NCI-H69 (cell line): ENCODE measurements at places on chromosomes 2 and 18.

DNA sequence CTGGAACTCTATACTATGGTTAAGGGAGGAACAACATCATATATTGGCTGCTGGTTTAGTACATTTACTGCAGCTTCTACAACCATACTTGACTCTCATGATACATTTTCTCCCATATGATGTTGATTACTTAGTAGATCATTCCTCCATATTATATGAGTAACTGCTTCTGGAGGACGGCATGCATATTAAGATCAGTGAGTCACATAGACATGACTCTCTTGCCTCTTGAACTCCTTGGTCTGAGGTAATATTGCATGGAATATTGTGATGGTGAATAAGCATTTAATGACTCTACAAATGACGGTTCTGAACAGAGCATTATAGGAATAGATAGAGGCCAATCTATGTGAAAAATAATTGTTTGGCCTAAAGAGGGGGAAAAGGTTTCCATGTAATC, 418.8 kb upstream of the SPHKAP start:
- no peak for DNase-seq

- no peak for DNase-seq
Measured at GRCh38 chr18:56168049-56168781, 470.2 kb downstream of the TXNL1 start.

- DNase-seq, result peak; percentile 79
Measured at GRCh38 chr2:199602271-199602895, 144.6 kb upstream of the SATB2 start.

GRCh38 chr2:177894546-177894945, 178.0 kb downstream of the PDE11A start:
- no peak for DNase-seq

GRCh38 chr2:173962031-173962430, 3.1 kb downstream of the SP3 start:
- DNase-seq, result peak; percentile 12

GRCh38 chr2:202122163-202122540, 49.1 kb downstream of the KIAA2012 start:
- no peak for DNase-seq

GRCh38 chr2:208142240-208142924, 3.6 kb downstream of the CRYGB start:
- peak; percentile 90 for DNase-seq

- DNase-seq, result no peak
Measured at GRCh38 chr18:49731860-49732311, 81.4 kb downstream of the ACAA2 start.

DNA sequence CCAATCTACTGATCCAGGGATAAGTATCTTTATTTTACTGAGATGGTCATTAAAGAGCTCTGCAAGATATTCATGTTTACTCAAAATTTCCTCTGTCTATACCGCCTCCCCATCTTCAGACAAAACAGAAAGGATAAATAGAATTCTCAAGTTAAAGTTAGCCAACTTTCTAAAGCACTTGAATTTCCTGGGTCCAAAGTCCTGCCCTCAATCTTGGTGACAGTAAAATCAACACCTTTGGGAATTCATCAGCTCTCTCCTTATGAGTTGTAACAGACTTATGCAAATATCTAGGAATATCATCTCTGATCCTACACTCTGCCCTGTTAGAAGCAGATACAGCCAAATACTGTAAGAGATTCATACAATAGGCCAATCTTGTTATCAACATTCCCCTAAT, 122.5 kb upstream of the HAAO start:
- DNase-seq, result no peak

DNA sequence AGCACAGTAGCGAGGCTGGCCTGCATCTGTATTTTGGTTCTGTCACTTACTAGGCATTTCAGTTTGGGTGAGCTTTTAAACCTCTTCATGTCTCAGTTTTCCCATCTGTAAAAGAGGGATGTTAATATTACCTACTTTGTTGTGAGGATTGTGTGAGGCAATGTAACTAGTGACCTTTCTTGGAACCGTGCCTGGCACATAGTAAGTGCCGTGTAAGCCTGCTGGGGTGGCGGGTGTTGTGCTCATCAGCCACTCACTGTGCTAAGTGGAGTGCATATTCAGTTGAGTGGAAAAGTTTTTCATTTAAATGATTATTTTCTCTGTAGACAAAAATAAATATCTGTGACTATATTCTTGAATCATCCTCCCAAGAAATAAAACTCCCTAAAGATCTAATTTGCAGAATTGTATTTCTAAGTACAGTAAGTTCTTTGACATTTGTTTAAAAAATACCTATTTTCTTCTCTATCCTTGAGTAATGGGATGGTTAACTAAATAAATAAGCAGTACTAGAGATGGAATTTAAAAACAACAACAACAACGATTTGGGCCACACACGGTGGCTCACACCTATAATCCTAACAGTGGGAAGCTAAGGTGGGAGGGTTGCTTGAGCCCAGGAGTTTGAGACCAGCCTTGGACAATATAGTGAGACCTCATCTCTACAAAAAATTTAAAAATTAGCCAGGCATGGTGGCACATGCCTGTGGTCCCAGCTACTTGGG, 56.7 kb downstream of the MALT1 start:
- DNase-seq, result peak; percentile 39

DNA sequence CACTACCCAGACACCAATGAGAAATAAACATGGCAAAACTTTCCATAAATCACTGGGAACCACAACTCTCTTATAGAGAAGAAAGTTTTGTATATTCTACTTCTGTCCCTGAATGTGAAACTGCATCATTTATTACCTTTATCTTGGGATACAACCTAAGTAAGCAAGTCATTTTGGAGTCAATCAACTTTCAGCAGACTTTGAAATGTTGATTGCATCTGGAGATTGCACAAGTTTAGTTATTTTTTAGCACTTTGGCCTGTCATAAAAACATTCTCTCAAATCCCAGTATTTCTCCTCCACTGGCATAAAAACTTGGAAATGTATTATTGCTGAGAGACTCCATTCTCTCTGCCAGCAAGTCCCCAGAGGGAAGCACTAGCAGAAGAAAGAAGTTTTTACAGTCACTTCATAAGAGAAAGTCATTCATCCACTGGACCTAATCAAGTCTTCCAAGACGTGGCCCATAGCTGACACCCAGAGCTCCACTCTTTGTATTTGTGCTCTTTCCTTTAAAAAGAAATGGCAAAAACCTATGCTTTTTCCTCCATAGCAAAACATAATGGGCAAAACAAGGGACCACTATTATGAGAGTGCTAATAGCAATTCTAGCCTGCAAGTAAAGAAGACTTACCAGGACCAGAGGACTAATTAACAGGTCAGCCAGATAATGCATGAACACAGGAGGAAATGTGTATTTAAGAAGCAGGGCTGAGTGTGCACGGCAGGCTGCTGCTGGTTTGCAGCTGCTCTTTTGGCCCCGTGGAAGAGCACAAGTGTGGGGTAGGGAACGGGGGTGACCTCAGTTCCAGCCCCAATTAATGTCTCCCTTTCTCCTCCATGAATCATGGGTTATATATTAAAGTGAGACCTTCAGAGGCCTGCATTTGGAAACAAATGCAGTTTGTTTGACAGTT, 171.5 kb downstream of the INO80D start:
- DNase-seq, result peak; percentile 89

DNA sequence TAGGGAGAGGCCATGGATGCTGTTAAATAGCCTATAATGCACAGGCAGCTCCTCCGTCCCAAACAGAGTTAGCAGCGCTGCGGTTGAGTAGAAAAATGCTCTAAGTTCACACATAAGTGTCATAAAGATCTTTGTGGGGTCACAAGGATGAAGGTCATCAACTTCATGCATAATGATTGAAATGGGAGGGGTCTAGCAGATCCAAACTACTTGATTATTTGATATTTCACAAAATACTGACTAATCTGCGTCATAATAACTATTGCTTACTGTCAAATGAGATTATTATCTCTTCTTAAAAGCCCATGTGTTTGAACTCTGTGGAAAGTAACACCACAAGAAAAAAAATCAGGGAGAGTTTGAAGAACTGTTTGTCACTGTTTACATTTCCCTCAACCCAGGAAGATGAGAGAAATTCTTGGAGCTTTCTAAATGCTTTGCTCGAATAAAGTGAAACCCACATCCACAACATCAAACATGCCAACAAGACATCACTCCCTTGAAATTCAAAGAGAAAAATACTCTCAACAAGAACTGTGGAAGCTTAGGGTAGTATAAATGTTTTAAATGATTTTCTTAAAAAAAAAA, 50.5 kb upstream of the CREB1 start:
- no peak for DNase-seq

- DNase-seq, result no peak
Measured at GRCh38 chr2:74551942-74552913, 1.5 kb downstream of the LOXL3 start.

GRCh38 chr2:202564226-202564625, 70.5 kb upstream of the FAM117B start:
- no peak for DNase-seq

GRCh38 chr2:69223759-69224511, 163.1 kb downstream of the GFPT1 start:
- peak; percentile 28 for DNase-seq

- DNase-seq, result no peak
Measured at GRCh38 chr2:145166731-145167302, 646.9 kb upstream of the ZEB2 start.

DNA sequence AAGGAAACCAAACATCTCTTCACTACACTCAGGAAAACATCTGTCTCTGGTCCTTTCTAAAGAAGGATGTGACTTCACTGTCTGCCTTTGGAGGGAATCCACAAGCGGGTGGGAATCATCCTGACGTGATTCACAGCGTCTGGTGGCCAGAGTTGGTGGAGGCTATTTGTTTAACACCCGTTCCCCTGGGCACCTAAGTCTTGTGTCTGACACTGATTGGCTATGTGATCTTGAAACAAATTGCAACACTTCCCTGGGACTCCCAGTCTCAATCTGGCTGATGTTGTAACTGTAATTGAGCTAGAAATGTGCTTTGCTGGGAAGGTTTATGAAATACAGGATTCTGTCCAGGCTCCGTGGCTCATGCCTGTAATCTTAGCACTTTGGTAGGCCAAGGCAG, 28.8 kb upstream of the SIX3 start:
- DNase-seq, result peak; percentile 8

DNA sequence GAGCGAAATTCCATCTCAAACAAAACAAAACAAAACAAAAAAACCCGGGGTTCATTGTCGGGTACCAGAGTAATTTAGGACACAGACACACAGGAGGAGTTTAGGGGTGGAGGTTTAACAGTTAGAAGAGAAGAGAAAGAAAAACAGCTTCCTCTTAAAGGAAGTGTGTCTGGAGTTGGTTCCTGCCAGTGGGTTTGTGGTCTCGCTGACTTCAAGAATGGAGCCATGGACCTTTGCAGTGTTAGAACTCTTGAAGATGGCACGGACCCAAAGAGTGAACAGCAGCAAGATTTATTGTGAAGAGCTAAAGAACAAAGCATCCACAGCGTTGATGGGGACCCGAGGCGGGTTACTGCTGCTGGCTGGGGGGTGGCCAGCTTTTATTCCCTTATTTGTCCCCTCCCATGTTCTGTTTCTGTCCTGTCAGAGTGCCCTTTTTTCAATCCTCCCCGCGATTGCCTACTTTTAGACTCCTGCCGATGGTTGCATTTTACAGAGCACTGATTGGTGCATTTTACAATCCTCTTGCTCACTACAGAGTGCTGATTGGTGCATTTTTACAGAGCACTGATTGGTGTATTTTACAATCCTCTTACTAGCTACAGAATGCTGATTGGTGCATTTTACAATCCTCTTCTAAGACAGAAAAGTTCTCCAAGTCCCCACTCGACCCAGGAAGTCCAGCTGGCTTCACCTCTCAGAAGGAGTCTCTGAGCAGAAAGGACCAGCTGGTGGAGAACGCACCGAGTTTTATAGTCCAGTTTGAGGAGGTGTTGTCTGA, 28.7 kb upstream of the ATP8B1 start:
- no peak for DNase-seq

GRCh38 chr2:96264656-96265348, 995 bp downstream of the TMEM127 start:
- DNase-seq, result peak; percentile 9

DNA sequence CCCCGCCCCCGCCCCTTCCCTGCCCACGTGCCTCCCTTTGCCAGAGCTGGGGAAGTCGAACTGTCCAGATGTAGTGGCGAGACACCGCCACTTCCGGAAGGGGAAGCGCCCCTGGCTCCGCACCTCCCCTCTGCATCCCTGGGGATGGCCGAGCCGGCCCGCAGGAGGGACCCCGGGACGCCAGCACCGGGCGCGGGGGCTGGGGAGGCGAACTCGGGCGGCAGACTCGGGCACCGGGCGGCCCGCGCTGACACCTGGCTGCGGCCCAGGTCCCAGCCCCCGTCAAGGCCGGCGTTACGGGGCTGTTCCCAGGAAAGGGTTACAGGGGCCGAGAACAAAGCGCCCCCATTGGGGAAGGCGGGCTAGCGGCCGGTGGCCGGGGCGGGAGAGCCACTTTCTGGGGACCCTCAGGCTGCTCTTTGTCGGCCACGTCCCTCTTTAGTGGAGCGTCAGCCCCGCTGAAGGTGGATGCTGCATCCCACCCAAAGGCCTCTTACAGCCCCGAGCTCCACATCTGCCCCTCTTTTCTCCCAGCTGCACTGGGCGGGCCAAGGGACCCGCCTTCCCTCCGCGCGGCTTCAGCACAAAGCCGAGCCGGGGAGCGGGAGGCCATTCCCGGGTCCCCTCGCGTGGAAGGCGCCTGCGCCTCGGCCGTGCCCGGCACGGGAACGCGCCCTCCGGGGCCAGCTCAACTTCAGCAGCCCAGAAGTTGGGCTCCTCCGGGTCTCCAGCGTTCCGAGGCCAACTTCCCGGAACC, 1.3 kb downstream of the SDC1 start:
- DNase-seq, result peak; percentile 73

- DNase-seq, result no peak
Measured at GRCh38 chr2:62163106-62163831, 32.6 kb upstream of the B3GNT2 start.

GRCh38 chr2:167581961-167582574, 665.3 kb downstream of the STK39 start:
- peak; percentile 43 for DNase-seq

DNA sequence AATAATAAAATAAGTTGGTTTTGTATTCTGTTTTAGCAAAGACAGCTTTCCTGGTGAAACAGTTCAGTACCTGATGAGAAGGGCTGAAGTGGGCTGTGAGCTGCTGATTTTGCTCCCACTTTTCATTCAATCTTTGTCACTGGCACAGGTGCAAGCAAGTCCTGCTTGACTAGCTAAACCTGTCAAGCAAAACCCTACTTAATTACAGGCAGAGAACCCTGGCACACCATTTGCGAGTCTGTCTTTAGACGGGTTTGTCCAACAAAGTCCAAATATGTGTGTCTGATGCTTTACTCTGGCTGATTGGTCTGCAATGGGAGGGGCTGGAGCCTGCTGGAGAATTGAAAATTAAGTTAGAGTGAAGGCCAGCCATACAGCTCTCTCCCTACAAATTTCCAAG, 267.2 kb downstream of the EPHA4 start:
- DNase-seq, result peak; percentile 57

DNA sequence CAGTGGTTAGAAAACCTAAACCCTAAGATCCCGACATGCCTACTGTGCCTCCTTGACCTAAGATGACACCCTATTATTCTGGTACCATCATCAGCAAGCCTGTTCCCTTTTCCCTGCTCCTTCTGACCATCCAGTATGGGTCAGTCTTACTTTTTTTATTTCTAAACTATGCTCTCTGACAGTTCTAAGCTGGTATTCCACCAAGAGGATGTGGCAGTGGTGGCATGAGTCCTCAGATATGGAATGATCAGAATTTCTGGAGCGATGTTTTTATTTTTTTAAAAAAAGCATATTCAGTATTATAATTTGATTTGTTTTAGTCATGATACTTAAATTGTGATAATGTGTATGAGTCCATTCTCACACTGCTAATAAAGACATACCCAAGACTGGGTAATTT, 145.9 kb upstream of the LHCGR start:
- DNase-seq, result no peak

GRCh38 chr2:27078267-27079194, at the start of gene EMILIN1:
Gene EMILIN1, plus strand, starts transcription at chr2:27078615. Its CDS starts 451 bp downstream, at chr2:27079066.
- no peak for DNase-seq

- DNase-seq, result peak; percentile 10
Measured at GRCh38 chr2:127100251-127101047, 6.5 kb downstream of the BIN1 start.
